Fibroblast of lung (primary cell): ENCODE measurements at places on chromosomes 16 and 17.

DNA sequence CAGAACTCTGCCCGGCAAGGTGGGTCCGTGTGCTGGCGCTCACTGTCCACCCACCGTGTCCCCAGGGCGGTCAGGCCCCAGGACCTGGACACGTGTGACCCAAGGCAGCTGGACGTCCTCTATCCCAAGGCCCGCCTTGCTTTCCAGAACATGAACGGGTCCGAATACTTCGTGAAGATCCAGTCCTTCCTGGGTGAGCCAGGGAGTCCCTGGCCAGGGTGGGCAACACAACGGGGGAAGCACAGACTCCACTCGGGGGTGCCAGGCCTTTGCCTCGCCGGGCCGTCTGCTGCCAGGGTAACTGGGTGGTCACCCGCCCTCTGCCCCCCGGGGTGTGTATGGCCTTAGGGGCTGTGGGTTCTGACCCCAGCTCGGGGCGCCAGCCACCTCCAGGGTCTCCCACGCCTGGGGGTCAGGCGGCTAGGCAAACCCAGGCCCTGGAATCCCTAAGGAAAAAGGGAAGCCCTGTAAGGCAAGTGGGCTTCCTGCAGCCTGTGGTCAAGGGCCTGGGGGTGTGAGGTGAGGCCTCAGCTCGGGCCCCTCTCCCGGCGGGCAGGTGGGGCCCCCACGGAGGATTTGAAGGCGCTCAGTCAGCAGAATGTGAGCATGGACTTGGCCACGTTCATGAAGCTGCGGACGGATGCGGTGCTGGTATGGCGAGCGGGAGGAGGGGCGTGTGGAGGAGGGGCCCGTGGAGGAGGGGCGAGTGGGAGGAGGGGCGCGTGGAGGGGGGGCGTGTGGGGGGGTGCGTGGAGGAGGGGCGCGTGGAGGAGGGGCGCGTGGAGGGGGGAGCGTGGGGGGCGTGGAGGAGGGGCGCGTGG lies 6.5 kb downstream of the MSLN start:
- DNase-seq: no peak

DNA sequence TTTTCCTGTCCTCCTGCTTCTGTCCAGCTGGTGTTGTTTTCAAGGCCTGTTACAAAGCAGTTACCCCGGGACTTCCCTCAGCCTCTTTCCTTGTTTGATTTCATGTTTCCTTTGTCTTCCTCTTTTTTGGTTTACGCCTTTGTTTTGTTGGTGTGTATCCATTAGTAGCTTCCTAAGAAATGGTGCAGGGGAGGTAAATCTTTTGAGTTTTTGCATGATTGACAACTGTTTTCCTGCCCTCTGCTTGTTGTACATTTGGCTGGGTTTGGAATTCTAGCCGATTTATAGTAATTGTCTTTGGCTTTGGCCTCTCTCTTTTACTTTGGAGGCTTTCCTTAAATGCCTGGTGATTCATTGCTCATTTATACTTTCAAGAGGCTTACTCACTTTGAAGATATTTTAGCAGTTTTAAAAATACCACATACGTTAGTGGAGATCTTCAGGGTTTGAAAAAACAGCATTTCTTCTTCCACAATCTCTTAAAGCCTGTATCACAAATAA lies 32.8 kb downstream of the DNAH2 start:
- DNase-seq: peak; percentile 93

- peak; percentile 82 for DNase-seq
Measured at GRCh38 chr17:31327534-31328159, 6.2 kb upstream of the EVI2A start.

GRCh38 chr16:4402439-4403132 lies 13.8 kb downstream of the CORO7 start:
- peak; percentile 55 for DNase-seq

GRCh38 chr16:46748775-46749705 lies 896 bp upstream of the MYLK3 start:
- DNase-seq: no peak

GRCh38 chr16:1777375-1778199 lies 4.7 kb upstream of the MRPS34 start:
- DNase-seq: no peak

DNA sequence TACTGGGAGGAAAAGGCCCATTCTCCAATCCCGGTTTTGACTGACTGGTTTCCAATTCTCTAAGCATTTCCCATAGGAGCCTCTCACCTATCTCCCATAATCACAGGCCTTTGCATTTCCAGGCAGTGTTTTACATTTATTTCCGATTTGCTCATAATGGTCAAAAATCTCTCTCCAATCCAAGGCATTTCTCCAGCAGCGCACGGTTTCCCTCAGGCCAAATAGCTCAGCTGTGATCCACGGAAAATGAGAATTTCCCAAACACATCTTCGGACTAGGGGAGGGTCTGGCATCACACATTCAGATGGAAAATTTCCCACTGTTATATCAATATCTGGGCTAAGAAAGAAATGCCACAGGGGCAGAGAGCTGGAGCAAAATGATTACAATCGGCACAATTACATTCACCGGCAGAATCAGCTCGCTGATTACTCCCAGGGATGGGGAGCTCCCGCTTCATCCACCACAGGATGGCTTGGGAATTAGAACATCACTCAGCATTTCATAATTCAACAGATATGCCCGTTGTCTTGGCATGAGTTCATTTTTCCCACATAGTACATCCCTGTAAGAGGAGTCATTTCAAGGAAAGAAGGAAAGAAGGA lies 6.7 kb downstream of the PIPOX start:
- DNase-seq: no peak

DNA sequence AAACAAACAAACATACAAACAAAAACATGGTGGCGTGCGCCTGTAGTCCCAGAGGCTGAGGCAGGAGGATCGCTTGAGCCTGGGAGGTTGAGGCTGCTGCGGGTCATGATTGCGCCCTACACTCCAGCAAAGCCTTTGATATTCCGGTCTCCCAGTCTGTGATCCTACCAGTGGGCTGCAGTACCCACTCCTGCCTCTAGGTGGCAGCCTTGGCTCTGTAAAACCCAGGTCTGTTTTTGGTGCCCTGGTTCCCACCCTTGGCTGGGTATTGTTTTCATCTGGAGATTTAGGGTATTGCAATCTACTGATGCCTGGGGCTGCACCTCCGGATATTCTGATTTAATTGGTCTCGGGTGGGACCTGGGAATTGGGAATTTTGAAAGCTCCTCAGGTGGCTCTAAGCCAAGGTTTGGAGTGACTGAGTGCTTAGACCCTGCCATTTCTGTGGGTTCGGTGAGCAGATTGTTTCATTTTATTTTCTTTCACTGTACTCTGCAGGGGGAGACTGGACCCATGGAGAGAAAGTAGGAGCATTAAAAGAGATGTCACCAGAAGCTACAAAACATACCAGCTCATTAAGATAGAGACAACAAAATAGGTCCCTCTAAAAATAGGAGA lies 40.5 kb downstream of the MYH3 start:
- DNase-seq: peak; percentile 71

GRCh38 chr17:10156948-10157607 lies 41.3 kb downstream of the GAS7 start:
- DNase-seq: no peak

GRCh38 chr16:52906281-52906680 lies 146.4 kb downstream of the CHD9NB start:
- DNase-seq: no peak

GRCh38 chr17:39736319-39737165 lies 1.2 kb upstream of the GRB7 start:
- DNase-seq: no peak

DNA sequence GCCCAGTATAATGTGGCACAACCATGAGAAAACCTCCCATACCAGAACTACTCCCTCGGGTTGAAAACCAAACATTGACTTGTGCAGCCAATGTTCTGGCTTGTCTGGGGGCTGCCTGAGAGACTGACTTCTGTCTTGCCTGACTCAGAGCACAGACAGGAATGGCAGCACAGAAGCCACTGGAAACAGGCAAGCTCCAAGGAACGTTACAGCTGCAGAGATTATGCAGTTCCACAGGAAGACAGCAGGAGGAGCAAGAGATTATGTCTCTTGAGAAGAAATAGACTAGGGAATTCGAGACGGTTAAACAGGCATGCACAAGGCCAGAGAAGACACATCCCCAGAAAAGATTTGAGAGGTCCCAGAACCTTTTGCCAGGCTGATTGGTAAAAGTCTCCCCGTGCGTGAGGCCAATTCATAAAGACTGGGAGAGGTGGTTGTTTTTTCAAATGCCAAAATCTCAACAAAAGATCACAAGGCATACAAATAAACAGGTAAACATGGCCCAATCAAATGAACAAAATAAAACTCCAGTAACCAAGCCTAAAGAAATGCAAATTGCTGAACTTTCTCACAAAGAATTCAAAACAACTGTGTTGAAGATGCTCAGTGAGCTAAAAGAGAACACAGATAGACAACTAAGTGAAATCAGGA lies 90.6 kb upstream of the CDH5 start:
- peak; percentile 78 for DNase-seq

- DNase-seq: peak; percentile 68
Measured at GRCh38 chr17:752620-753219, 656 bp upstream of the GEMIN4 start.
